Stimulated activated CD8-positive, alpha-beta memory T cell treated with anti-CD3 and anti-CD28 coated beads, Interleukin-12 subunit alpha, Interleukin-12 subunit beta, amount 100 ng/mL, for 1 hour (primary cell): ENCODE measurements at places on chromosomes 7 and 10.

DNA sequence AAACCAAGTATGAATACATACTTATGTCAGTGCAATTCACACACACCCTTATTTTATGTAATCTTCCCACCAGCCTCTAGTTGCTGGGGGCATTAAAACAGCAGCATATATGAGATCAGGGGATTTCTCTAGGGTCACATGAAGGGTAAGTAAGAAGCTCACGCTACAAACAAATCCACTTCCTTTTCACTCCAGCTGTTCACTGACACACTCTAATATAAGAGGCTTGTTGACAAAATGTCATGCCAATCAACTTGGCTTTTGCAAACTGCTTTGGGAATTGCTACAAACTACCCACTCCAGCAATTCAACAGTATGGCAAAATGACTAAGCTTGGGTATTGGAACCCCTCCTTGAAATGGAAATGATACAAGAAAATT lies 10.3 kb downstream of the FAM3C start:
- no peak for DNase-seq

- no peak for DNase-seq
Observed at GRCh38 chr7:73560109-73560835, 2.8 kb upstream of the BCL7B start.

DNA sequence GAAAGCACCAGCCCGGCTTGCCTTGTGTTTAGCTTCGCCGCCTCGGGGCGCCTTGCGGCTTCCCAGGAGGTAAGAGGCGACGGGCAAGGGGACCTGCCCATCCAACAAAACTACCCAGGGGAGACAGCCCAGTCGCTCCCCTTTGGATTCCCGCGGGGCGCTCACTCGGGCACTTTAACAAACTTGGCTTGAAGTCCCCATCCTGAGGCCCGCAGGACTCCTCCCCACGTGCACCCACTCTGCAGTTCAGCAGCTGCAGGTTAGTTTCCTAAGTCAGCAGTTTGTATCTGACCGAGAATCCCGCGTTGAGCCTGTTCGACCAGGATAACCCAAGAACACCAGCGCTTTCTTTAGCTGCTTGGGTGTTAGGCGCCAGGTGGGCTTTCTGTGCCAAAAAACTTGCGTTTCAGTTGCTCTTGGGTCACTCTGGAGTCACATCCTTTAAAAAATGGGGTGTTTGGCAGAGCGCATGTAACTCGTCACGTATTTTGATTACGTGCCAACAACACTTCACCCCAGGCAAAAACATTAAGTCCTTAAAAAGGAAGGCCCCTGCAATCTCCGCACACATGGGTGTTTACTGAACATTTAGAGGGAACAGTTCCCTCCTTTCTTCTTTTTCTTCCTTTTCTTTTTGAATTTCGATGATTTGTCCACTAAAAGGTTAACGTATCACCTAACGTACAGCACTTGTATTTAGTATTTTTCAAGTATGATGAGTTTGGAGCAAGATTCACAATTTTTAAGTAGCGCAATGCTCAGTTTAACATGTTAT lies 876 bp downstream of the DNAH11 start:
- DNase-seq, result no peak

- no peak for DNase-seq
Observed at GRCh38 chr7:44194069-44194468, 4.8 kb upstream of the GCK start.

DNA sequence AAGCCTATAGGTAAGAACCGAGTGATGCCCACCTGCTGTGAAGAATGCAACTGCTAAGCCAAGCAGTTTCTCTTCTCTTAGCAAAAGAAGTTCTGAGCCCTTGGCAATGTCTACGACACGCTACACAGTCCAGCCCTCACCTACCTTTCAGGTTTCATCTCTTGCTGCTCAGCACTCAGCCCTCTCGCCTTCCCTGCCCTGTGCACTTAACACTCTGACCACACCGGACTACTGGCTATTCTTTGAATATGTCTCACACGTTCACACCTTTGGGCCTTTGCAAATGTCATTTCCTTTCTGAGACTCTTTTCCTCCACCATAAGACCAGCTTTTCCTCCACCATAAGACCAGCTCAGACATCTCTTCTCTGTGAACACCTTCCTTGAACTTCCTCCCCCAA lies 67.0 kb upstream of the ITGB1 start:
- no peak for DNase-seq

GRCh38 chr10:131204406-131205152 lies 106.9 kb downstream of the TCERG1L start:
- DNase-seq, result no peak

- no peak for DNase-seq
Observed at GRCh38 chr10:48509974-48510692, 94.7 kb downstream of the ARHGAP22 start.

GRCh38 chr10:11759347-11759746 lies 17.2 kb downstream of the ECHDC3 start:
- no peak for DNase-seq

- DNase-seq, result peak; percentile 36
Observed at GRCh38 chr10:6498771-6499170, 81.3 kb downstream of the PRKCQ start.

GRCh38 chr7:151009327-151010036 lies 14.8 kb downstream of the ATG9B start:
- no peak for DNase-seq

DNA sequence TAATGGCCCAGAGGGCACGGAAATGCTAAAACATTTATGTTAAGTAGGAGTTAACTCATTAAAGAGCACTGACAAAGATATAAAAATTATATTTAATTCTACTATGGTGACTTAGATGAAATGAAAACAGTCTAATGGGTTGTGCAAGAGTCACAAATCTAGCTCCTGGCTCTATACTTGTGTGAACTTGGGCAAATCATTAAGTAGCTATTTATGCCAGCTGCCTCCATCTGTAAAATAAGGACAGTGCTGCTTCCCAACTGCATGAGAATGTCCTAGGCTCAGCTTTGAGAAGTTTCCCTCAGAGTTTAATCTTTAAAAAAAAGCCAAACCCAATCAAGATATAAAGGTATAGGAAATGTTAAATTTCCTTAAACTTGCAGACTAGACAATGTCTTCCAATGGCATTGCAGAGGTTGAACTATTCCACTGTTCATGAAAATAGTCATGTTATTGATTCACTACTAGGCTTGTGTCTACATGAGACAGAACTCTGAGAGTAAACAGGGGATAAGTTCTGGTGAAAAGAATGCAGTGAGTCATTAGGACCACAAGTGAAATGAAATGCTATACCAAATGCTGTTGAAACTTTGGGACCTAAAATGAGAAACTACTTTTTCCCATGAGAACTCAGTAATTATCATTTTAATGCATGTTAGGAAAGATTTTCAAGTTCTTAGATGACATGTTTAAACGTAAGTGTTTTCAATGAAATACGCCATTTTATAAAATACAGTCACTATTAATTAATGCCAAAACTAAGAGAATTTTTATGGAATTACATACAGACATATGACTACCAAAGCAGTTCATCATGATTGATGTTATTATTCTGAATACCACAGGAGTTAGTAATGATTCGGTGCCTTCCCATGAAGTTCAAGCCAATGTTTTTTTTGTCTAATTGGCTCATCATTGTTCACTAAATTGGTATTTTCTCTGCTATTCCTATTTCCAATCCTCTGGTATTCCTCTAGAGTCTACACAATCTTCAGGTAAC lies 84.2 kb downstream of the CDK6 start:
- no peak for DNase-seq

DNA sequence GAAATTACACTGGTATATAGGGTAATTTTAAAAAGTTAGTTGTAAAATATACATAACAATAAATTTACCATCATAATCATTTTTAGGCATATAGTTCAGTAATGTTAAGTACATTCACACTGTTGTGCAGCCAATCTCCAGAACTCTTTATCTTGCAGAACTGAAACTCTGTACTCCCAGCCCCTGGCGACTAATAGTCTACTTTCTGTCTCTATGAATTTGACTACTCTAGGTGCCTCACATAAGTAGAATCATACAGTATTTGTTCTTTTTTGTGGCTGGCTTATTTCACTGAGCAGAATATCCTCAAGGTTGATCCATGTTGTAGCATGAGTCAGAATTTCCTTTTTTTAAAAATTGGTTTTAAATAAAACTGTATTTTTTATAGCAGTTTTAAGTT lies 41.4 kb downstream of the NRF1 start:
- no peak for DNase-seq

- no peak for DNase-seq
Observed at GRCh38 chr10:89916468-89917215, 215.3 kb downstream of the KIF20B start.

GRCh38 chr10:105509517-105509916 lies 868.4 kb downstream of the SORCS3 start:
- no peak for DNase-seq

GRCh38 chr7:108589199-108589598 lies 19.5 kb downstream of the DNAJB9 start:
- DNase-seq, result no peak

DNA sequence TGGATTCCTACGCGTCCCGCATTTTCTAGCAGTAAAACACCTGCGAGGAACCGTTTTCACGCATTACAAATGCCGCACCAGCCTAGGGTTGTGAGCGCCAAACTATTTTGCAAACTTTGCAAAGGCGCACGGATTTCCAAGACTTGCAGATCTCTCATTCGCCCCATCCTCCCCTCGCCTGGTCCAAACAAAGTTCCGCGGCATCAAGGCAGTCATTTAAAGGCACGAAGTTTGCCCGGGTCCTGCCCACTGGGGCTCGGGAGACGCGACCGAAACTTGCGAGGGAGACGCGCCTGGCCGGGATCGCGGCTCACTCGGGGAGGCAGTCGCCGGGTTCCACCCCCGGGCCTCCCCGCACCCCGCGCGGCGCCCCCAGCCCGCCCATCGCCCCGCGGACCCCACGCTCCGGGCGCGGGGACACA lies 613 bp downstream of the USP6NL start:
- DNase-seq, result no peak

- no peak for DNase-seq
Observed at GRCh38 chr10:129193148-129193547, 273.9 kb upstream of the MGMT start.

GRCh38 chr7:148615085-148615730 lies 24.6 kb downstream of the C7orf33 start:
- DNase-seq, result no peak

GRCh38 chr7:134814730-134815364 lies 35.4 kb downstream of the CALD1 start:
- no peak for DNase-seq

DNA sequence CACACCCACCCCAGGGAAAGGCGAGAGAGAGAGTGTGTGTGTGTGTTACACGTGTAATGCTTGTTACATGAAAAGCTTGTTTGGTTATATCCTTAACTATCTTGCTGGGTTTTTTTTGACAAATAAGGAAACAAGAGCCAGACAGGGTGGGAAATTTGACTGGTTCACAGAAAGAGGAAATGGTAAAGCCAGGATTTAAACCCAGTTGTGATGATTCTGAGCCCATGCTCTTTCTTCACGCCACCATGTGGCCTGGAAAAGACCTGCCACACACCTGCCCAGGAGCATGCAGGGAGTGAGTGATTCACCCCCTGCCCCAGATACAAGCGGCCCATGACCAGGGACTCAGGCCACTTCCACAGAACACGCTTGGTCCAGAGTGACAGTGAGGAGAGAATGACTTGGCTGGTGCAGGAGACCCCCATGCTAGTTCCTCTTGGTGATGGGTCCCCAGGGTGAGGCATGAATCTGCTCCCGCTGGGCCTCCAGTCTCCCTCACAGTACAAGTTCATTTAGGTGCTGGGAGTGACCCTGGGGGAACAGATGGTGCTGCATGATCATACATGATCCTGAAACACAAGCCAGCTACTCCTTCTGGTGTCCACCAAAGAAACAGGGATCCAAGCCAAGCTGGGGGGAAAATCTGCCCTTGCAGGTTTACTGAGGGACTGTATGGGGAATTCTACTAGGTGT lies 21.0 kb upstream of the EIF5AL1 start:
- DNase-seq, result no peak

GRCh38 chr10:101214446-101215396 lies 14.5 kb downstream of the LBX1 start:
- peak; percentile 62 for DNase-seq

GRCh38 chr10:17981766-17982380 lies 30.2 kb downstream of the SLC39A12 start:
- no peak for DNase-seq

DNA sequence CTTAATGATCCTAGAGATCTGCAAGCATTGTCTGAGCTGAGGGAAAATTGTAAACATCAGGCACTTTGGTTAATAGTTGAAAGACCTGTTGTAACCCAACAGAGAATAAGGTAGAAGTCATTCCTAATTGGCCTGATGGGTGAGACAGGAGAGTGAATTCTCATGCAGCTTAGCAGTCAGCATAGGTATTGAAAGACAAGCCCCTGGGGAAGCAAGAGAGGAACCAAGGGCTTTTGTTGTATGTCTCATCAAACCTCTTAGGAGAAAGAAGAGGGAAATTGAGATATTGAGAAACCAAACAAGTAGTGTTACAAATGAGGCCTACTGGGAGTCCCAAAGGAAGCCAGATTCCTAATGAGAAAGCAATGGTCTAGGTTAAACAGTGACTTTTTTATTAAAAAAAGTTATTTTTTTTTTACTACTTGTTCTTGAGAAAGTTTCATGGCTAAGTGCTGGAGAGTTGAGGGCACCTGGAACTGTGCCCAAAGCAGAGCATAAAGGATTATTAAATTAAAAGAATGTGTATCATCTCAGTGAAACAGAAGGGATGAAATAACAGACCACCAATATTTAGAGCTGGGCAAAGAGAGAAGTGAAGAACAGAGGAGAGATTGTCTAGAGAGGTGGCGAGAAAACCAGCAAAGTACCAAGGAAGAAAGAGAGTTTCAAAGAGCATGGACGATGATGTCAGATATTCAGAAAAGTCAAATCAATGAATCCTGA lies 168.9 kb downstream of the CDK14 start:
- DNase-seq, result no peak

DNA sequence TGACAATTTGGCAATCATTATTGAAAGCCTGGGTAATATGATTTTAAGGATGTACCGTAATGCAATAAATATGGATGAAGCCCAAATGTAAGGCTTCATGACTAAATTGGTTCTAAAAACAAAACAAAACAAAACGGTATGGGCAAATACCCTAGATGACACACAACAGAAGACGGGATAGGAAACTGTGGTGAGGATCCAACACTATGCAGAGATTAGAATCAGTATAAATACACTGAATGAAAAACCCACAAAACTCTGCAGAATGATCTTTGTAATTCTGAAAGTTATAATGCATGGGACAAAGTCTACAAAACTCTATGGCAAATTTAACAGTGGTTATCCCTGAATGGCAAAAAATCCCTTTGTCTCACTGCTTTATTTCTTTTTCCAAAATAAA lies 57.6 kb downstream of the MALSU1 start:
- no peak for DNase-seq

DNA sequence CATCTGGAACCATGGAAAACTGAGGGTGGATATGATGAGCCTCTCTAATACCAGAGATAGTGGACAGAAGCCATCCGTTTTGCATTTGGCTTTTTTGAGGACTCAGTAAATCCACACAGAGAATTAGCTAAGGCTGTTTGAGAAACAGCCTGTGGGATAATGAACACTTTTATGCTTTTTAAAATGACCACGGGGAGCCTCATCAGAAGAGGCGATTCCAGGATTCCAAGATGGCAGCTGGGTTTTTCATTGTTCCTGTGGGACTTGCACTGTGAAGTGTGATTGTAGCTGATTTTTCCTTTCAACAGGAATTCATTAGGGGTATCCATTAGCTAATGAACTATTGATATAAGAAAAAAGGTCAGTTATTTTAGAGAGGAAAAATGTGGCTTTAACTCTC lies 353.2 kb downstream of the AUTS2 start:
- DNase-seq, result no peak
